ENCODE measurements at places on chromosomes 12 and 14.

DNA sequence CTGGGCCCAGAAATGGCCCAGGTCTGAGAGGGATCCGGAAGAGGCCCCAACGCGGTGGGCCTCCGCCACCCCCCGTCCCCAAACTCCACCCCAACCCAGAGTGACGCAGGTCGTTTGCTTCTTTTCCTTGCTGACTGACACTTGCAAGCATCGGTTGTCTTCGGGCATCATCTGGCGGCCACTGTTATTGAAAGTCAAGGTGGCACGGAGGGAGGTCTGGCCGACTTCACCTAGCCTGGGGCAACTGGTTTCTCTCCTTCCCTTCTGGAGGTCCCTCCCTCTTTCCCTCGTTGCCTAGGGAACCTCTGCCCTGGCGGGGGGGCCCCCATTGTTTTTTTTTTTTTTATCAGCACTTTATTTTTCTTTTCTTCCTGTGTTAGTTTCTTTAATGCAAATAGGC lies 241.8 kb downstream of the ALG10 start:
- no peak for DNase-seq

DNA sequence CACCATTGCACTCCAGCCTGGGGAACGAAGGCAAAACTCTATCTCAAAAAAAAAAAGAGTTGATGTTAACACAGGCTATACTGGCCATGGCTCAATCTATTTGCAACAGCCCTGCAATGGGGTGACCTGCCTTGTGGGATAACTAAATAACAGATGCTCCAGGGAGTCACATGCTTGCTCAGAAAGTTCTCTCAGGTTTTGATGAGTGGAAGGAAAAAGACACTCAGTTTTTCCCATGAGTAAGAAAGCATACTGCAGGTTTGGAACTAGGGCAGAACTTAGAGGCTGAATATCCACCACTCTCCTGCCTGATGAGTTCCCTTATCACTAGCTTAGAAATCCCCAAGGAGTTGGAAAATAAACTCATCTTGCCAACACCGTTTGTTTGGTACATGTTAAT lies 16.9 kb downstream of the WSB2 start:
- no peak for DNase-seq

DNA sequence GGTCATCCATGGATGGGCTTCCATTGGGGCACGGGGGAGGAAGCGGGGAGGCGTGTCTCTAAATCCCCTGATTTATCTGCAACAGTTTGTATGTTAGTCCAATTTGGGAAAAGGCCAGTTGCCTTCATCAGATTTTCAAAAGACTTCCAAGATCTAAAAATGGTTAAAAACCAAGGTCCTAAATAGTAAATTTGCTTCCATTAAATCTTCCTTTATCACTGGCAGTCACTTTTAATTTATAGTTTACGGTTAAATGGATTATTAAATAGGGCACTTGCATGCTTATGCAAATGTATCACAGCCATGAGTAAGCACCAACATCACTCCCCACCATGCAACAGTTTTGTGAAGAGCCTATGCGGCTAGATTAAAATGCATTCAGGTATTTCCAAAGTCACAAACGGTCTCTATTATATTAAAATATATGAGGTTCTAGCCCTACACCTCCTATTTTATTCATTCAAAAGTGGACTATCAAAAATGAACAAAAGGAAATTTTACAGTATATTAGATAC lies 108.2 kb upstream of the GPHB5 start:
- DNase-seq, result no peak

DNA sequence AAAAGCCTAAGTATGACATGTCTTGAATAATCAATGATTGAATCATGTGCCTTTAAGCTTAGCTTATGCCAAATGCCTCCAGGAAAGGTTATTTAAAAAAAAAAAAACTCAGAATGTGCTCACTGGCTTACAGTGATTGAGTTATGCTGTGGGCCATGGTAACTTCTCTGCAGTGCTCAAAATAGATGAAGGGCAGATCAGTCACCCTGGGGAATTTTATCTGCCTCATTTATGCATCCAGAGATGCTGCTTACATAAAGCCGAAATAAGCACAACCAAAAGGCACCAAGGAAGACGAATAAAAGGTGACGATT lies 118.7 kb upstream of the MDM1 start:
- DNase-seq, result no peak

DNA sequence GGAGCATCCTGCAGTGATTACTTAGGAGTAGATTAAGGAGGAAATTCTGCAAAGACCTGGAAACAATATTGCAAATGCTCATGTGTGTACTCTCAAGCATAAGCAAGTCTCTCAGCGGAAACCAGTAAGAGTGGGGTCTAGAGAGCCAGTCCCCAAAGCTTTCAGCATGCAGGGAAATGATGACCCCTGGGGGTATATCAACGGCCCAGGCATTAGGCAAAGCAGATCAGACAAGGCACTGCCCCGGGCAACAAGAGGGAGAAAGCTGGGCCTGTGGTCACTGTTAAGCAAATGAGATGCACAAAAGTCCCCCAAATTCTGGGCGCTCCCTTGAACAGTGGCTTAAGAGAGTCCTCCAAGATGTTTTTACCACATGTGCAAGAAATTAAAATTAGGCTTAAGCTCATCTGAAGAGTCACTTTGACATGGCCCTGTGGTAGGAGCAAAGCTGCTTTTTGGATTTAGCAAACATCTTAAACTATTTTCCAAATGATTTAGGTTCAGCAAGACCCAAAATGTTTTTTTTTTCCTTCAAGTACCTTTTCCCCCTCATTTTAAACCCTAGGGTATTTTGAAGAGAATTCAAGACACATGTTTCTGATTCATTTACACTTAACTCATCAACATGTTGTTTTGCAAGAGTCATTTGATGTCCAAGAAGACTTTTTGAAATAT lies 457.1 kb upstream of the TBX3 start:
- DNase-seq, result no peak

GRCh38 chr12:108823804-108824203 lies 33.6 kb downstream of the SSH1 start:
- DNase-seq, result no peak

DNA sequence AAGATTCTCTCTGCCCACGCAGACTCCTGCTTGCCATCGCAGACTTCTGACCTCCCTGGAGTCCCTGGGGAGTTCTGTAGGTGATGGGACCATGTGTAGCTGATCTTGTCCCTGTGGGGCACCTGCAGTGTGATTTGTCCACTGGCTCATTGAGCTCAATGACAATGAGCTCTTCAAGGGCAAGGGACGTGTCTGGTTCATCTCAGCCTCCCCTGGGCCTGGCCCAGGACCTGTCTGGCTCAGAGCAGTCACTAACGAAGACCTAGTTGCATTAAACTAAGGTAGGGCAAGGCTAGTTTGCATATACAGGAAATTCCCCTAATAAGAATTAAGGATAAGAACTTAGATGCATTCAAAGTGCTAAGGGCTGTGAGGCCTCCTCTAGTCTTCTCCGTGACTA lies 245.5 kb upstream of the NOS1 start:
- DNase-seq, result no peak

DNA sequence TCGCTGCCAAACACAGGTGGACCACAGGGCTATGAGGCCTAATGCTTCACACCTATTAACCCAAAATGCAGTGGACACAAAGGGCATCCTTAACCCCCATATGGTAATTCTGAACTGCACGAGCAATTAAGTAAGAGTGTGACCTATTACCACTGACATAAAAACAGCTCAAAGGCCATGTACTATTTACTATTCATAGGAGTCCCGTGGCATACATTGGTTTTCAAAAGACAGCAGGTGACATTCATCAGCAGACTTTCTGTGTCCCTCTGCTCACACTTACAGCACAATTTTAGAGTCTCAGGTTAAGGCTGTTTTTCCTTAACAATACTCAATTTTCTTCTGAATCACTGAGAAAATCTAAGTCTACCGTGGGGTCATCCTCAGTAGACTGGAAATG lies 23.1 kb upstream of the TMCC3 start:
- DNase-seq, result no peak

DNA sequence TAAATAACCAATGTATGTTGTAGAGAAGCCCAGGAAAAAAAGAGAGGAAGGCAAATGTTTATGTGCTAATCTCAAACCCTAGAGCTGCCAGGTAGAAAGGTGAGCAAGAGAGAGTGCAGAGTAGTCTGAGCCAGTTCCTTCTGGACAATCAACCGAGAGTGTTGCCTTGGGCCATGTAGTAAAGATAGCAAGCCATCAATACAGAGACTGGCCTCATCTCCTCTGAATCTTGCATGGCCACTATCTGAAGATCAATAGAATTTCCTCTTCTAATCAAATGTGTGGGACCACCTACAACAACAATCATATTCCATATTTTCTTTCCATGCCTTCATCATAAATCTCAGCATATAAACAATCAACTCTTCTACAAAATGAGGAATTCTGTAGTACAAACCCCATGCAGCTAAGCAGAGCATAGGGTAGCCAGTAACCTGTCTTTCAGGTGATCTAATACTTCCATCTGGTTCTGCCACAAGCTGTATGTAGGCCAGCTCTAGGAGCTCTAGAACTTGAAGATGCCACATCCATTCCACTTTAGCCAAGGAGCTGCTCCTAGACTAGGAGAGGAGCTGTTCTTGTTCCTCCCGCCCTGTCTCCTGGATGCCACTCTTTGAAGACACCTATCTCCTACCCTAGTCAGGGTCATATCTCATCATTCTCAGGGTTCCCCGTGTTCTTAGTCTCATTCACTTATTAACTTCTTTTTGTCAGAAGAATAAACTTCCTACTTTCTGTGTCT lies 75.8 kb upstream of the SLC38A4 start:
- DNase-seq, result no peak

DNA sequence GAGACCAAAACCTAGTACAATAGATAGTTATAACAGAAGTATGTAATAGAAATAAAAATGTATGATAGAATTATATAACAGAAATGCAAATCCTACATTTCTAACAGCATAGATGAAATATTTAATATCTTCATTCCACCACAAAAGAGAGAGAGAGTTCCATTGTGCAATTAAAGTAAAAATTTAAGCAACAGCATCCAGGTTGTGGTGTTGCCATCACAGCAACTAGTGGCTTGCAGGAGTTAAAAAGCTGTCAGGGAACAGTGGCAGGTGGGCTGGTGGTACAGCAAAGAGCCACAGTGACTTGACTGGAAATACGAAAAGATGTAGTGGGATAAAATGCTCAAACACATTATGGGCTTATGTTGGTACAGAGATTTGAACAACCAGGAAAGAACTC lies 57.1 kb upstream of the MDM1 start:
- no peak for DNase-seq

DNA sequence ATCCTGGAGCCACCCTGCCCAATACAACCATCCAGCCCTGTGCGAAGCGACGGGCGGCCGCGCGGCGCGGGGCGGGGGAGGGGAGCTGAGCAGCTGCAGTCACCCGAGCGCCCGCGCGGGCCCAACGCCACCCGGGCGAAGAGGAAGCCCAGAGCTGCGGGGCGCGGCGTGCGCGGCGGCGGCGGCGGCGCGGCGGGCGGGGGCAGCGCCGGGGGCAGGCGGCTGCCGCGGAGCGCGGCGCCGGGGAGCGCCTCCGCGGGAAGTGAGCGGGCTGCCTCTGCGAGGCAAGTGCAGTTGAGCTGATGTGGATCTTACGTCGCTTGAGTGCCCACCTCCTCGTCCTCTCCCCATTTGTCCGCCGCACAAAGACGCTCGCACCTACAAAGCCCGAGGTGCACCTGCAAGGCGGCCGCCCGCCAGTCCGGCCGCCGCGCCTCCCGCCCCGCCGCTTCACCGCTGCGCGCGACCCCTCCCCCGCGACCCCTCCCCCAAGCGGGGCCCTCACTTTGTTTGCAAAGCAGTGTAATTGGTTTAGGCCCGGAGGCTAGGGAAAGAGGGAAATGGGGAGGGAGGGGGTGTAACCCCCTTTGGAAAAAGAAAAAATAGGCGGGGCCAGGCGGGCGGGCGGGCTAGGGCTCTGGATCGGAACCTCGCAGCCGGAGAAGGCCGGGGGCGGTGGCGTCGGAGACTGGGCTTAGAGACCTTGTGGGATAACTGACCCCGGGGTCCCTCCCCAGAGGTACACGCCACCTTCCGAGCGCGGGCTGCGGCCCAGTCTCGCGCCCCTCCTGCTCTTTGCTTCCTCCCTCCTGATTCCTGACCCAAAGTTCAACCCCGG lies at the start of the genes FOXA1 and TTC6:
TSS of gene FOXA1 (minus strand) at position 279 of the 838 bp plus-strand sequence. CDS start at position 2, 277 bp downstream.
TSS of gene TTC6 (plus strand) at position 659 of the 838 bp plus-strand sequence. CDS start 26,436 bp downstream, outside the sequence.
- DNase-seq, result no peak

GRCh38 chr14:69701857-69702256 lies 65.1 kb upstream of the SRSF5 start:
- no peak for DNase-seq

GRCh38 chr12:84413656-84414055 lies 498.9 kb downstream of the SLC6A15 start:
- DNase-seq, result no peak

DNA sequence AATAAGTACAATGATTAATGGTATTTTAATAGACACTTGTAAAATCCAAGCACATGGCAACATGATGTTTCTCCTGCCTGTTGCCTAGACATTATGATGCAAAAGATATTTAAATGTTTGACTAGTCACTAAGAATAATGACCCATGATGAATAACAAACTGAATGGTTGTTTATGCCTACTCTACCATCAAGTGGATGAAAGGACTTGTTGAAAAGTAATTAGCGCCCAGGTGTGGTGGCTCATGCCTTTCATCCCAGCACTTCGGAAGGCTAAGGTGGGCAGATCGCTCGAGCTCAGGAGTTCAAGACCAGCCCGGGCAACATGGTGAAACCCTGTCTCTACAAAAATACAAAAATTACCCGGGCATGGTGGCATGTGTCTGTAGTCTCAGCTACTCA lies 30.7 kb downstream of the KIF21A start:
- no peak for DNase-seq

GRCh38 chr14:63361790-63362189 lies 43.1 kb upstream of the GPHB5 start:
- DNase-seq, result no peak

GRCh38 chr12:124418791-124419190 lies 123.9 kb downstream of the RFLNA start:
- no peak for DNase-seq

DNA sequence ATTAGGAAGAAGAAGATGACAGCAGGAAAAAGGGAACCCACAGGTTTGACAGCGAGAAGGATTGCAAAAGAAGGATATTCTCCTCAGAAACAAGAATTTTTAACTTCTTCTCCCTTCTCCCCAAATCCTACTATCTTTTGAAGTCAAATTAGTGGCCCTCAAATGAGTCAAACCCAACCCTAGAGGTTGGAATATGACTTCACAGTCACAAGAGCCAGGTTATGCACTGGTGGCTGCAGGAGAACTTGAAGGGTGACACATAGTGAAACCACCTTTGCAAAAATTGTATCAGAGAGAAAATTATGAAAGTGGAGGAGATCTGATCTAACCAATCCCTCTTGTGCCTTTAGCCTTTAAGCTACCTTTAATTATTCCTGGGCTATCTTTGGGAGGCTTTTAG lies 386.2 kb upstream of the CCDC196 start:
- DNase-seq, result no peak

Measured in effector memory CD8-positive, alpha-beta T cell (primary cell).